D721Med (cell line): ENCODE measurements at places on chromosomes 1 and 21.
A peak's percentile ranks its signal among the peaks of the same experiment; 100 is the strongest.

DNA sequence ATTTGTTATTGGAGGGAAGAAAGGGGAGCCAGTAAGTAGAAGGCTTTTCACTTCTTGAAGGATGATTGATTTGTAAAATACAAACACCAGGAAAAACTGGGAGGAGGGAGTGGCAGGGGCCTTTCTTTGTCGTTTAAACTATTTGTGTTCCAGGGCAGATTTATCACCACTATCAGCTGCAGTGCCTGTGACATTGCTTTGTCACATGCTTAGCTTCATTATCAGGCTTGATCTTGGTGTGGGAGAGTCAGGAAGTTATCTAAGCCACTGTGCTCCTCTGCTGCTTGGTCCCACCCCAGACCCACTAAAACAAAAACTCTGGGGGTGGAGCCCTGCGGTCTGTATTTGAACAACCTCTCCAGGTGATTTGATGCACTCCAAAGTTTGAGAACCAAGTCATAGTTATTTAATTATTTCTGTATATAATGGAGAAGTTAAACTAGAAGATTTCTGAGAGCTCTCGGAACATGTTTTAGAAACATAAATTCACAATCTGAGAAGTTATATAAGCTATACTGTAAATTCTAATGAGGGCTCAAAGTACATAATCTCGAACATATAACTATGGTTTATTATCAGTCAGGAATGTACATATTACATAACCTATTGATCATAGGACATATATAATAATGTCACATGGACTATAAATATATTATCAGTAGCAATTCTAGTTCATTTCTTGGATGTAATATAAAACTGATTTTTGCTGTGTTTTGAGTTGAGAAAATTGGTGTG is 87.9 kb downstream of the CDC14A start:
- no peak for DNase-seq

DNA sequence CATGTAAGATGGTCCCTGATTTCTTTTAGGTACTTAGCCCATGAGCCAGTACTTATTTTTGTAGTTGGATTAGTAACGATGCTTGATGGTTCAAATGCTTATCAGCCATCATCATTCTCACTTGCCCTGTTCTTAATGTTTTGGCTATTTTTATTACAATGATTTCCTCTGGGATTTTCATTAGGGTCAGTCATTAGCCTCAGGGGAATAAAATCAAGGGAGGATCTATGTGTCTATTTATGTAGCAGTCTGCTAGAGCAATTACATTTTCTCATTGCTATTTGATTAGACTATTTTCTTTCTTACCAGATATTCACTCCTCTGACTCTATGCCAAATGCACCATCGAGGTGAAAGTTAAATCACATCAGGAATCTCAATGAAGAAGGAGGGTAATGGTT is 10.9 kb upstream of the CCT8 start:
- DNase-seq, result no peak

DNA sequence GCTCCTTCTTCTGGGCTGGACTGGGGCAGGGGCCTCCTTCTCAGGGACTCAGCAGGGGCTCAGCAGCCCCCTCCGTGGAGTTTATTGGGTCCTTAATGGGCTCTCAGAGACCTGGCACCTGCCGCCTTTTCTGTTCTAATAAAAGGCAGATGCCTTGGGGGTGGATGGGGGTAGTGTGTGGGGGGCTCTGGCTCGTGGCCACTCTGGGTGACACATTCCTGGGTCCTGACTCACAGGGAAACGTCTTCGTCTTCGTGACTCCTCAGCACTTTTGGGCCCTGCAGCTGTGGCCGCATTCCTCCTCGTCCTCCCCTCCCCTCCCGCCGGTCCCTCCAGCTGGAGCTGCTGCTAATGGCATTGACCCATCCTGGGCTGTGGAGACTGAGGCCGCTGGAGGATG is 107.8 kb upstream of the WNT4 start:
- no peak for DNase-seq

DNA sequence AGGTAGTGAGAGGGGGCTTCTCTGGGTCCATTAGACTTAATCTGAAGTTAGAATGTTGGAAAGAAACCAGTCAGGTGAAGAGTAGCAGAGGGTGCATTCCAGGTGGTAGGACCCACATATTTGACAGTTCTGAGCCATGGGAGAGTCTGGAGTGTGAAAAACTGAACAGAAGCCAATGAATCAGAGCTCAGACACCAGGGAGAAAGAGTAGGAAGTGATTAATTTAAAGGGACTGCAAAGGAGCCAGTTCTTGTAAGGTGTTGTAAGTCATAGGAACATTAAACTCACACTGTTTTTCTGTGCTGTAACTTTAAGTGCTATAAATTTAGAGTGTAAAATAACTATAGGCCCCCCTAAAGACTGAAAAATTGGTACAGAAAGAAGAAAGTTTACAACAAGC is 5.9 kb upstream of the DHX9 start:
- DNase-seq, result no peak

GRCh38 chr1:14959059-14959694 is 194.4 kb upstream of the TMEM51 start:
- DNase-seq, result no peak

- DNase-seq, result no peak
Observed at GRCh38 chr1:41833519-41834000, 85.2 kb downstream of the HIVEP3 start.

DNA sequence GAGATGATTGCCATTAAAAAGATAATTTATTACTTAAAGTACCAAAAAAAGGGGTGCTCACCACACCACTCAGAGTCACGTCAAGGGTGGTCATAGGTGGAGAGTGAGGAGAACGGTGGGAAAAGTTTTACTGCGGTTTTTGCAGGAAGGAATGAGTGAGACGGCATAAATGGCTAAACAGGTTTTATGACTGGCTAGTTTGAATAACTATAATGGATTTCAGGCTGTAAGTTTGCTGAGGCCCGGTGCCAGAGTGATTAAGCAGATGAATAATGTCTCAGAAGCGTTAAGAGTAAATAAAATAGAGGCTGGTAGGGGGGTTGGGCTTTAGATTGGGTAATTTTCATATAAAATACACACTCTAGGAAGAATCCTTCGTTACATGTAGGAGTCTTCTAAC is 1337.8 kb downstream of the AMY1C start:
- no peak for DNase-seq

- DNase-seq, result peak; percentile 15
Observed at GRCh38 chr1:84433258-84434080, 35.2 kb downstream of the DNASE2B start.

DNA sequence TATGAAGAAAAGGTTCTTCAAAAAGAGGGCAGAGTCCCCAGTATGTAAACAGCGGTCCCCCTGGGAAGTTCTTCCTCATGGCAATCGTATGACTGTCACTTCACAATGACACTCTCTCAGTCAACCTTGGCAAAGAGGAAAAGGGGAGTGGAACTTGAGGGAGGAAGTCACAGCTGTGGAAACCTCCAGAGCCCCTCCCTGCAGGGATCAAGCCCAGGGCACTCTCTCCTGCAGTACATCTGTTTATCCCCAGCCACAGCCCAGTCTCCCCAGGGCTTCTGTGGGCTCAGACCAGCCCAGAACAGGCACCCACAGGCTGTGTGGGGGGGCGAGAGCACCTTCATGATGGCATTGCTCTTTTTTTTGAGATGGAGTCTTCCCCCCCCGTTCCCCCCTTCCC is 2.0 kb downstream of the ATP13A2 start:
- DNase-seq, result no peak

DNA sequence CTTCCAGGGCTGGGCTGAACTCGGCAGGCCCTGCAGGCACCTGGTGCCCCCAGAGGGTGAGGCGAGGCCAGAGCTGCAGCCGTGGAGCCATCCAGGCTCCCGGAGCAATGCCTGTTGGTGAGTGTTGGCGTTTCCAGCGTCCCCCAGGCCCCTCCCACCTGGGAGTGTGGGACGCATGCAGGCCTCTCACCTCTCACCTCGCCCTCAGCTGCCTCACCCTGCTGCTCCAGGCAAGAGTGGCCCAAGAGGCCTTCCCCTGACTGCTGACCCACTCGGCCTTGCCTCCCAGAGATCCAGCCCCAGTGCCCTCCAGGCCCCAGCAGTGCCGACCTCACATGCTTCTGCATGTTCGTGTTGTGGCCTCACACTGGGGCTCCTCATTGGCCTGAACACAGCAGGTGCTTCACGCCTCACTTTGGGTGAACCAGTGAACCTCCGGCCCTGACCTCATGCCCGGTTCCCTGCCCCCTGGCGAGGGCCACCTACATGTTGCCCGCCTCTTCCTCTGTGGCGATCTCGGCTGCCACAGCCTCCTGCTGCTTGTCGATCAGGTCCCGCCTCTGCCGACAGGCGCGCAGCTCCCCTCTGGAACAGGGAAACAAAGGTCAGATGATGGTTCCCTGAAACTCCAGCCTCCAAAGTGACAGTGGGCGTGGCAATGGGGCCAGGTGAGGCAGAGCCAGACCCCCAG is 17.0 kb downstream of the CFAP74 start:
- no peak for DNase-seq

GRCh38 chr1:214698559-214698958 is 95.6 kb downstream of the CENPF start:
- no peak for DNase-seq

GRCh38 chr1:43705334-43705733 is 2.0 kb upstream of the ST3GAL3 start:
- no peak for DNase-seq

GRCh38 chr21:35203093-35203977 is 154.2 kb upstream of the RUNX1 start:
- no peak for DNase-seq

- no peak for DNase-seq
Observed at GRCh38 chr1:208040821-208041297, 129.9 kb upstream of the CD34 start.

- peak; percentile 99 for DNase-seq
Observed at GRCh38 chr1:145885738-145886287, at the start of gene ANKRD35. TSS of gene ANKRD35 (minus strand) at chr1:145885866. CDS start at chr1:145885758, 108 bp downstream.

- no peak for DNase-seq
Observed at GRCh38 chr1:74530892-74531291, 18.5 kb upstream of the LRRC53 start.

DNA sequence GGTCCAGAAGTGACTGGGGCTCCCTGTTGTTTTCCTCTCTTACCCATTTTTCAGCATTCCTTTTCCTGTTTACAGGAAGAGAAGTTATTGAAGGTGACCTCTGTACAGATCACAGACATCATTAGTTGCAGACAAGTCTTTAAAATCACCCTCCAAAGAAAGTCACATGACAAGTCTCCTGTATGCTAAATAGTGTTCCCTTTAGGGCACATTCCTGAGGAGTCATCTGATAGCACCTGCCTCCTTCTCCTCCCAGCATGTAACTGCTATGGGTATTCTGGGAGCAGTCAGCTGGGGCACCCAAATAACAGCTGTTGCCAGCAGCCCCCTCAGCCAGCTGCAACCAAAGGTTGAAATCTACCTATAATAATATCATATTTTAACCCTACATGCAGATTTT is 200.6 kb downstream of the PTGER3 start:
- DNase-seq, result no peak

DNA sequence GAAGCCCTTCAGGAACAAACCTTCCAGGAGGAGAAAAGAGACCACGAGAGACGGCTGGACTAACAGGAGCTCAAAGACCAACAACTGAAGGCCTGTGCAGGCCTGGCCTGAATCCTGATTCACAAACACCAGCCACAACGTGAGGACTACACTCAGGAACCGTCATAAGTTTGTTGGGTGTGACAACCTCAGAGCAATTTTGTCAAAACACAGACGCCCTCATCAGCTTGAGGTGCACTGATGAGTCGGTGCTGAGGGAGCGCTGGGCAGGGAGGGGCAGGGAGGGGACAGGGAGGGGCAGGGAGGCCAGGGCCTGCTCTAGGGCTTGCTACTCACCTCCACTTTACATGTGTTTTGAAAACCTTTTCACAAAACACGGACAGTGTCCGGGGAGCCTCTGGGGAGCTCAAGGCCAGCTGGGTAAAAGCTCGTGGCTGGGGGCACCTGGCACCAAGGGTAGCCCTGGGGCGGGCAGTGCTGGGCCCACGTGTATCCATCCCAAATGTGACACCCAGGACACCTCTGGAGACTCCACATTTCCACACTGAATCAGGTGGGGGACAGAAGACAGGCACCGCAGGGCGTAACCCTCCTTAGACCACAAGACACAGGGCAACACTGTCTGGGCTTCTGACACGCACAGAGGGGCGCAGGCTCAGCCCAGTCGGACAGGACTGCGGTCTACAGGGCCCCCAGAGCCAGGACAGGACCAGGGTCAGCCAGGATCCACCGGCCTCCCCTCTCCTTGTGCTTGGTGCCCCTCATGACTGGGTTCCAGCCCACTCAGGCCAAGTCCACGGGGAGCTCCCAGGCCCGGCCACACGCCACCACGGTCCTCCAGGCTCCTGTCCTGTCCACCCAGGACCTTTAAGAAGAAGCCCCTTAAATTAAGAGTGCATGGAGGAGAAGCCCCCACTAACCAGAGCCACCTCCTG is 16.5 kb downstream of the LSS start:
- DNase-seq, result no peak

DNA sequence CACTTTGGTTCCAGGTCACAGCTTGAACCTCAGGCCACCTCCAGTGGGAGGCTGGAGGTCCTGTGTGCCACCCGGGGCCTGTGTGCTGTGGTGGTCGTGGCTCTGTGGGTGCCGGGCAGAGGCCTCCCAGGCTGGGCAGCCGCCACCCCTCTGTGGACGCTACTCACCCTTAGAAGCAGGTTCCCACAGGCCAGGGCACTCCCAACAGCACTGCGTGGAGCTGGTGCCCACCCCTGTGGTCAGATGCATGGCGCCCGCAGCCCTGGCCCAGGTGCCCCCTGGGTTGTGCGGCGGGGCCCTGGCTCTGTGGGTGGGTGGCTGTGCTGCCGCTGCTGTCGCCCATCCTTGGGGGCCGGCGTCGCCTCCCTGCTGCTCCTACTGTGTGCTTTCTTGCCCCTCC is 39.7 kb downstream of the SKI start:
- no peak for DNase-seq

- DNase-seq, result no peak
Observed at GRCh38 chr1:57468641-57469523, 45.0 kb upstream of the DAB1 start.

GRCh38 chr1:232443372-232443771 is 186.6 kb downstream of the SIPA1L2 start:
- no peak for DNase-seq

DNA sequence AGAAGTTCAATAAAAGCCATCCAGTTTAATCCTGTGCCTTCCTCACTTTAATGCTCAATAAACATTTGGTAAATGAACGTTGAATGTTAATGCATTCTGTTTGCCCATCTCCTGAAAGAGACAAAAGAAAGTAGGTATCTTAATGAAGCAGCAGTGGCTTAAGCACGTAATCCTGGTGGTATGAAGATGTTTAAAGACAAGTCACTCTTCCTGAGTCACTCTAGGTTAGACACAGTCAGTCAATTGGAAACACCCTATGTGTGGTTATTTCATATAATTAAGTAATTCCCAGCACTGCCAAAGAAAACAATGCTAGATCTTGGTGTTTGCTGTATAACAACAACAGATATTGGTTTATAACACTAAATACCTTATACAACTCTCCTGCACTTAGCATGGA is 334.0 kb upstream of the FMN2 start:
- no peak for DNase-seq

- no peak for DNase-seq
Observed at GRCh38 chr1:185406006-185406690, 89.1 kb upstream of the IVNS1ABP start.

DNA sequence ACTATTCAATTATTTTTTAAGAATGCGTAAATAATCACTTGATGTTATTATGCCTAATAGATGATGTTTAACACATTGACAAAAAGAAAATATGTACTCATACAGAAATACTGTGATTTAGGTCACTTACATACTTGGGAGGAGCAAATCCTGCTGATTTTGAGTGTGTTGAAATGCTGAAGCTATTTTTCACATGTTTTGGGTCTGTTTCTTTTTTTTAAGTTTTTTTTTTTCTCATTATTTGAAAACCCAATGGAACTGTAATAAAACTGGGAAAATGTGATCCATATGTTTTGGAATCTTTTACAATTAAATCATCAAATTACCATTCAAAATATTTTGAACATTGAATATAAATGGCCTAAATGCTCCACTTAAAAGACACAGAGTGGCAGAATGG is 366.2 kb upstream of the ADAMTS5 start:
- DNase-seq, result no peak
